ENCODE measurements at places on chromosomes 16 and 17. TPM values are rescaled to one million over a fixed set of nuclear protein-coding genes. Genes with fewer than 3 reads are reported as not detected.

Gene ENPP7
- total RNA-seq, result 0.09 TPM

DNA sequence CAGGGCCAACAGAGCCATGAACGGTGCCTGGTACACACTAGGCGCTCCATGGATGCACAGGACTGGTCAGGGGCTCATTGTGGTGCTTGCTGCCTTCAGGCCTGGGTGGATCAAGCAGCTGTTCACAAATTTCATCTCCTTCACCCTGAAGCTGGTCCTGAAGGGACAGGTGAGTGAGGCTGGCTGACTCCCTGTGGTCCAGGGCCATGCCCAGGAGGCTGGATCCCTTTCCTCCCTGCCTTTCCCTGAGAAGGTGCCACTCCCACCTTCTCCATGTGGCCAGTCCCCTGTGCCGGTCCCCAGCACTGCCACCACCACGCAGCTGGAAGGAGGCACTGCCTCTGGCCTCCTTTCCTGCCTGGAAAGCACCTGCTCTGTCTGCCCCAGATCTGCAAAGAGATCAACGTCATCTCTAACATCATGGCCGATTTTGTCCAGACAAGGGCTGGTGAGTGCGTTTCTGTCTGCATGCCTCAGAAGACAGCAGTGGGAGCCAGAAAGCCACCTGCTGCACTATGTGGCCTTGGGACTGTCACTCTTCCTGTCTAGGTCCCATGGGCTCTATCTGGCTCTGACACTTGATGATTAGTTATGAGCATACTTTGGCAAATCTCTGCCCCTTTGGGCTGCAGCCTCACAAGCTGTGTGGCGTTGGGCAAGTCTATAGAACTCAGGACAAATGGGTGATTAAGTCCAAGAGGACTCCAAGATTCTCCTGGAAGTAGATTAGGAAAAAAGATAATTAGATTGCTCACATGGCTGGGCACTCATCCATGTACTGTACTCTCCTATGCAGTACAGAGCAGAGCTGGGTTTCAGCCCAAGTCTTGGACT lies 9.4 kb downstream of the CETP start:
- no peak for DNase-seq

DNA sequence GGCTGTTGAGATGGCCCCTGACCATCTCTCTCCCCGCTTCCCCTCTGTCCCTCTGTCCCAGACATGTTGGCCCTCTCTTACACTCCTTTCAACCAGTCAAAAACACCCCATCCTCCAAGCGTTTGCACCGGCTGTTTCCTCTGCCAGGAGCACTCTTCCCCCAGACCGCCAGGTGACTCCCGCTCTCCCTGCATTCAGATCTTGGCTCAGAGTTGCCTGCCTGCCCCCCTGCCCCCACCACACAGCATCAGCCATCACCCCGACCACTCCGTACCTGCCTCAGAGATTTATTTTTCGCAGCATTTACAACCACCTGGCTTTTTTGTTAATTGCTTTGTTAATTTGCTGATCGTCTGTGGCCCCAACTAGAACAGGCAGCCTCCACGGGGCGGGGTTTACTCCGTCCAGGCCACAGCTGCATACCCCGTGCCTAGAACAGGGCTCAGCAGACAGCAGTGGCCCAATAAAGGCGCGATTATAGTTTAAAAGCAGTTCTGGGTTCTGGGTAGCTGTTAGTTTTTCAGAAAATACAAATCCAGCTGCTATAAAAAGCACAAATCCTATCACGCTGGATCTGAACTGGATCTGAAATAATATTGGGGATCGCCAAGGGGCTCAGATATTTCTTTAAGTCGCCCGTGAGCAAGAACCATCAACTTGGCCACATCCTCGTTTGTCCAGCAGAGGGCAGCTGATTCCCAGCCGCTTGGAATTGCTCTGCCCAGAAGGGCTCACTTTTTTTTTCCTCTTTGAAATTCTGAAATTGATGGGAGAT lies 173.6 kb downstream of the IRF8 start:
- peak; percentile 78 for DNase-seq

DNA sequence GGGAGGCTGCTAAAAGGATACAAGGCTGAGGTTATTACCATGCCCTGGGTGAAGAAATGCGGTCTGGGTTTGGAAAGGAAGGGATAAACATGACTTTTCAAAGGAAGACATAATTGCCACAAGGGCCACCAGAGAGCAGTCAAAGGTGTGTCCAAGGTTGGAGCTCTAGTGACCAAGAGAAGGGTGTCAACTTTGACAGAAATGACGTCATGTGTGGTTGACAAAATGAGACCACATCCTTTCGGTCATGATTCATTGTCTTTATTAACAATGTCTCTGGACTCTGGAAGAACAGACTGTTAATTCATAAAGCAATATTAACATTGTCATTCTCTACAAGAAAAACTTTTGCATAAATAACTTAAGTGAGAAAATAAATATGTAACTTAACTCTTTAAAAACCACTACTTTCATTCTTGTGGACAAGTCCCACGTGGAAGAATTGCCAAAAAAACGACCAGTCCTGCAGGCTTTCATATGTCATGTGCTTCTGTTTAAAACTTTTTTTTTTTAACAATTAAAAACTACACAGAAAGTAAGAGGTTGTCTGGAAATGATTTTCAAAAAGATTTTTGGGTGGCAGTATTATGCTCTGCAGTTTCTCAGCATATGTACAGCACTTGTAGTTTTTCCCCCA lies 5.0 kb downstream of the SOST start:
- no peak for DNase-seq

GRCh38 chr17:71937914-71938313 lies 182.9 kb upstream of the SOX9 start:
- DNase-seq, result no peak

Gene SLC22A31
- 2.3 TPM for total RNA-seq

GRCh38 chr17:7582396-7583252 lies 1.0 kb upstream of the MPDU1 start:
- DNase-seq, result peak; percentile 63

DNA sequence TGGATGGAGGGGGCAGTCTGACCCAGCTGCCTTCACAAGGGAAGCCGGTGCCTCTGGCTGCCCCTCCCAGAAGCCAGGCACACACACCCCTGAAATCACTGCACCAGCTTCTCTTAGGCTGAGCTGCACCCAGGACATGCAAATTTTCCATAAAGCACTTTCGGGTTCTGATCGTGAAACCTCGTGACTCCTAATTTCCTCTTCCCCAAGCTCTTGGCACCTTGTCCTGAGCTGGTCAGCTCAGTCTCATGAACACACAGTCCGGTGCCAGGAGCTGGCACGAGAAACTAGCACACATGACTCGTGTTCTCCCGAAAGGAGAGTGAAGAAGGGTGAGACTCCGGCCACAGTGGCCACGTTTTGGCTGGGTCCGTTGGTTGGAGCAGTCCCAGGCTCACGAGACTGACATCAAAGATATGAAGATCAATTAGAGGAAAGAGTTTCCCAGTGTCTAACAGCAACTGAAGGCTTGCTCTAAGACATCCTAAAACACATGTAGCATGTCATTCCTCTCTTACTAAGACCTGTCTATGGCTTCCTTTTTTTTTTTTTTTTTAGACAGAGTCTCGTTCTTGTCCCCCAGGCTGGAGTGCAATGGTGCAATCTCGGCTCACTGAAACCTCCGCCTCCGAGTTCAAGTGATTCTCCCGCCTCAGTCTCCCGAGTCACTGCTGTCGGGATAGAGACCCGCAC lies 9.2 kb upstream of the ABR start:
- DNase-seq, result no peak

DNA sequence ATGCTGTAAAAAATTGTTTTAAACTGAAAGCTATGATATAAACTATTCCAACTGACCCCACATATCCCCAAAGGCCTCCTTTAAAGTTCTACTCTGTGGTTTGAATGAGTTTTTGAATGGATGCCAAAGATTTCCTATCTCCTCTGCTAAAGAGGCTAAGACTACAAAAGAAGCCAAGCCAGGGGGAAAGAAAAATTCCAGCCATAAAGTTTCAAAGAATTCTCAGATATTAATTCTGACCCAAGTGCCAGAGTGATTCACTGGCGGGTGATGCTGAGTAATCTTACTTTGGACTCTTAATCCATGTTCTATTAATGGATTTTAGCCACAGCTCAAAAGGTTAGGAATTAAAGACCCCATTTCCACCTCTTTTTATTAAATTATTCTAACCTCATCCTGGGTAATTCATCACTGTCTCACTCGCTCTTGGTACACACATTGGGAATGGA lies 60.7 kb downstream of the HS3ST3A1 start:
- no peak for DNase-seq

- no peak for DNase-seq
Measured at GRCh38 chr17:74972973-74973328, 392 bp upstream of the HID1 start.

Gene TBC1D28
- total RNA-seq, result not detected

DNA sequence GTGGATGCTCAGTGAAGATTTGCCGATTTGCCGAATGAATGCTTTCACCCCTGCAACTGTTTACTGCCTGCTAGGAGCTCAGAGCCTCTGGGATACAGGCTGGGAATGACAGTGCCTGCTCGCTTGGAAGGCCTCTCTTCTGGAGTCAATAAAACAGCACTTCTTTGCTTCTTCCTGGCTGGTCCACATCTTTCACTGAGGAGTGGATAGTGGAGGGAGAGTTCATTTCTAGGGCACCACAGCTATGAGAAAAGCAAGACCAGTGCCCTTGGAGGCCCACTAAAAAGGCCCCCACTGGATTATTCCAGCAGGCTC lies 3.1 kb upstream of the USP7 start:
- no peak for DNase-seq

All from activated CD4-positive, alpha-beta T cell treated with anti-CD3 and anti-CD28 coated beads, Interleukin-2, amount 10 ng/mL, durations not matched to agents 24 days and 14 days (primary cell).